ENCODE measurements at places on chromosomes 7 and 10.
A peak's percentile ranks its signal among the peaks of the same experiment; 100 is the strongest.

DNA sequence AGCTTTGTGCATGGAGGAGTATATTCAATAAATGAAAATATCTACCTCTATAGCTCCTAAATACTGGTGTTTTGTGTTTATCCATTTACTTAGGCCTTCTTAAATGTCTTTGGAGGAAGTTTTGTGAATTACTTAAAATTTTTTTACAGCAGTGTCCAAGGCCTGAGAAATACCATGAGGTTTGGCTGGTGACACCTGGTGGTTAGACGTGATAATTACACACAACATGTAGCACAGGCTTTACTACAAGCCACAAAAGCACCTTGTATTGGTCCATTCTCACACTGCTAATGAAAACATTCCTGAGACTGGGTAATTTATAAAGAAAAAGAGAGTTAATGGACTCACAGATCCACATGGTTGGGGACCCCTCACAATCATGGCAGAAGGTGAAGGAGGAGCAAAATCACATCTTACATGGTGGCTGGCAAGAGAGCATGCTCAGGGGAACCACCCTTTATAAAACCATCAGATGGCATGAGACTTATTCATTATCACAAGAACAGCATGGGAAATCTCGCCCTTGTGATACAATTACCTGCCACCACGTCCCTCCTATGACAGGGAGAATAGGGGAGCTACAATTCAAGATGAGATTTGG, 20.6 kb downstream of the HYAL4 start:
- DNase-seq = no peak
- no peaks in the 10 kb centered on the region for H3K36me3 ChIP-seq

GRCh38 chr7:101121991-101122932, 4.6 kb upstream of the SERPINE1 start:
- H3K4me1 ChIP-seq = peaks cover 60% of the 10 kb centered on the region
- H3K27ac ChIP-seq = peak overlapping the region; percentile 89
- H3K36me3 ChIP-seq = no peaks in the 10 kb centered on the region
- DNase-seq = no peak

DNA sequence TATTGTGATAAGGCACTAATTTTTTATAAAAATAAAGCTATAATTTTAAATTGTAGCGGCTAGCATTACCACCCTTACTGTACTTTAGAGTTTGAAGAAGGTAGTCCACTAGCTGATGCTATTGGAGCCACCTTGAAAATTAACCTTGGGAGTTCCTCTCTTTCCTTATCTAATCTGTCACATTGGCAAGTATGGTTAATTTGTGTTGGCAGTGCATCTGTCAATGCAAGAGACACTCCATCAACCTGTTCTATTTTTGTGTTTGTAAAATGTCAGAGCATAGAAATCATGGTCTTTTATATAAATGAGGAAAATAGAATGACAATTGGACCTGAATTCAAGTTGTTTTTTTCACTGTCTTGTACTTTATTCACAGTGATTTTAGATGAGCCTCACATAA, 20.5 kb downstream of the GLCCI1 start:
- H3K4me1 ChIP-seq = no peaks in the 10 kb centered on the region
- DNase-seq = no peak
- H3K27me3 ChIP-seq = no peaks in the 10 kb centered on the region
- no peaks in the 10 kb centered on the region for H3K36me3 ChIP-seq
- no peak overlapping the region for H3K4me3 ChIP-seq

GRCh38 chr7:27753863-27754262, 13.9 kb downstream of the TAX1BP1 start:
- H3K27me3 ChIP-seq = no peaks in the 10 kb centered on the region
- peaks cover 24% of the 10 kb centered on the region for H3K36me3 ChIP-seq
- no peak overlapping the region for H3K4me3 ChIP-seq
- peaks cover 1% of the 10 kb centered on the region for H3K4me1 ChIP-seq

DNA sequence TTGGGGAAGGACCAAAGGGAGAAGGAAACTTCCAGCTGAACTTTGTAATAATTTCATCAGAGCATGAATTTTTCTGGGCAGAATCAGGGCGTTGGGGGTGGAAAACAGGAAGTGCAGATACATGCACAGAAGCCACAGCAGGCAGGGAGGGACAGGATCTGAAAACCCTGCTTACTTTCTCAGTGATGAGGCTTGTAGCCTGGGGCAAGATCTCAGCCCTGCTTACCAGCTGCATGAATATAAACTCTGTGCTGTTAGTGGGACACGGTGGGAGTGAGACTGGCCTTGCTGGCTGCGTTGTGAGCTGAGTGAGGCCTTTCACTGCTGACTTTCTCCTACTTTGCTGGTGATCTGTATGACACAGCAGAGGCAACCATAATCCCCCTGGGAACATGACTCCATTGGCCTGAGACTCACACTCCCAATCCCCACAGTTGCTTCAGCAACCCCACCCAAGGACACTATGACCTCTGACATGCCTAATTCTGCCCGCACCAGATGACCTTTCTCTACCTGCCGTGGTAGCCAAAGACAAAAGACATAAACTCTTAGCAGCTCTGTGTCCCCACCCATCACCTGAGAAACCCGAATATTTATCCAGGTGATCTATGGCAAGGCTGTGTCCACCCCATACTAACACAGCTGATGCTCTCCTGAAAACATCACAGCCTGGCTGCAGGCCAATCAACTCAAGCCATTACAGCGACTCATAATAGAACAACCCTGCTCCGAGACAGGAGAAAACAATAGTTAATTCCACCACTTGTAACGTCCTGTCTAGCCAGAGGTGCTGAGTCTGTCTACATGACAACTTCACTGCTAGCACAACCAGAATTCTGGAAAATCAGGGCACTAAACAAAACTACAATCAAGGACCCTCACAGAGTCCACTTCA, 190.7 kb upstream of the CHRM2 start:
- no peaks in the 10 kb centered on the region for H3K4me1 ChIP-seq
- H3K4me3 ChIP-seq = no peak overlapping the region
- no peaks in the 10 kb centered on the region for H3K36me3 ChIP-seq
- DNase-seq = no peak
- H3K27ac ChIP-seq = no peak overlapping the region

- peak overlapping the region; percentile 99 for H3K4me3 ChIP-seq
- no peaks in the 10 kb centered on the region for H3K36me3 ChIP-seq
- no peak for DNase-seq
- H3K27me3 ChIP-seq = no peaks in the 10 kb centered on the region
Observed at GRCh38 chr10:110009736-110010475, 2.1 kb downstream of the ADD3 start.

DNA sequence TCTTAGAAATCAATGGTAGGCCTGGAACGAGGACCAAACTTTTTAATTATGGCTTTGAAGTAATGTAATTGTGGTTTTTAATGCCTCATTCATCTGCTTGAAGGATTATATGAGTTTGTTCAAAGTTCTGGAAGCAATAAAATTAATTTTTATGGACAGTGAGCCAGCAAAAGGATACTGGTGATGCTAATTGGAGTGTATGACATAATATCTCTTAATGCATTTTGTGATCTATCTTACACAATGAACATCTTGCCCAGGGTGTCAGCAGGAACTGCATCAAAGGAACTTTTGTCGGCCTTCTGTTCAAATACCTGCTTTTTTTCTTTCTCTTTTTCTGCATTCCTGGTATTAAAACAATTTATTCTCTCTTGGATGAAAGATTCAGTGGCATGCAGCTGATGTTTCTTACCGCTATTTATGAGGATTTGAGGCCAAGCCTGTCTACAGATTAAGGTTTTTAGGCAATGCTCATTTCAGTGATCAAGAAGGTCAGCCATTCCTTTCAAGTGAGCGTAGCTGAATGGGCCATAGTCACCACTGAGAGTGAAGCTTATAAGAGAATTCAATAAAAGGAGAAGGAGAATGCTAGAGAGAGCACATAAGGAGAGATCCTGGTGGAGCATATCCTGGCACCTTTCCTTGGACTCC, 974.8 kb downstream of the SORCS3 start:
- H3K27me3 ChIP-seq = no peaks in the 10 kb centered on the region
- H3K36me3 ChIP-seq = no peaks in the 10 kb centered on the region
- no peak overlapping the region for H3K27ac ChIP-seq
- no peaks in the 10 kb centered on the region for H3K4me1 ChIP-seq
- H3K4me3 ChIP-seq = no peak overlapping the region

DNA sequence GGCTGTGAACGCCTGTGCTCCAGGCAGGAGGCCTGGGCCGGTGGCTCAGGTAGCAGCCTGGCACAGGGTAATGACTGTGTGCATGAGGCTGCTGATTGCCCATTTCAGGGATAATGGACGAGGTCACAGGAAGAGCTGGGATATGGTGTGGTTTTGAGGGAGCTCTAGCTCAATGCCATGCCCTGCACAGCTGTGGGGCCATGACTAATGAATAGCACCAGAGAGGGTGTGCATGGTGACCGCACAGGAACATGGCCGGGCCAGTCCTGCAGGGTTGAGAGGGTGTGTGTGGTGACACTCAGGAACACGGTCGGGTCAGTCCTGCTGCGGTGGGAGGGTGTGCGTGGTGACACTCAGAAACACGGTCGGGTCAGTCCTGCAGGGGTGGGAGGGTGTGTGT, 21.8 kb downstream of the NKX6-2 start:
- H3K4me1 ChIP-seq = no peaks in the 10 kb centered on the region
- DNase-seq = no peak
- peaks cover 20% of the 10 kb centered on the region for H3K36me3 ChIP-seq
- H3K4me3 ChIP-seq = no peak overlapping the region

DNA sequence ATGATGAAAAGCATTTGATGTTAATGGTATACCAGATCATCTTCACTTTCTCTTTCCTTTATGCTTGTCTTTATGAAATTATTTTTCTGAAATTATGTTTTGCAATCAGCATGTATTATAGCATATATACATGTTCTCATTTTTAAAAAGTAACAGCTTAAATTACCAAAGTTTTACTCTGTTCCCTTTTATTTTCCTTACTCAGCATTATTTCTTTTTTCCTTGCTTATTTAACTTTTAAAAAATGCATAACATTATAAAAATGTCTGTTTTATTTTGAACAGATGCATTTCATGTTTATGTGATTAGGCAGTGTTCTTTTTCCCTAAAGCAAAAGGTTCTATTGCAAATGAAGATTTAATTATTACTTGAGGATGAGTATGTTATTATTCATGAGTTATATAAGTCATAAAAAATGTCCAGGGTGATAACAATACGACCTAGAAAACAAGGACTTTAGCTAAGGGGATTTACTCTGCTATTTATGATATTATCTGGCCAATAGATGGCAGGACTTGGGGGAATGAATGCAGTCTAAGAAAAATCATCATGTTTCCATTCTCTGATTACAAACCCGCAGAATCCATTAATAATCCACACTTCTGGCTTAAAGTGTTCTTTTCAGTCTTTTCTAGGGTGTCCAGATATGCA, 38.5 kb downstream of the CABCOCO1 start:
- no peaks in the 10 kb centered on the region for H3K27me3 ChIP-seq
- no peaks in the 10 kb centered on the region for H3K4me1 ChIP-seq

GRCh38 chr7:107180378-107180777, 11.6 kb downstream of the HBP1 start:
- H3K4me1 ChIP-seq = peaks cover 66% of the 10 kb centered on the region
- no peak for DNase-seq
- H3K36me3 ChIP-seq = no peaks in the 10 kb centered on the region
- H3K27me3 ChIP-seq = no peaks in the 10 kb centered on the region

DNA sequence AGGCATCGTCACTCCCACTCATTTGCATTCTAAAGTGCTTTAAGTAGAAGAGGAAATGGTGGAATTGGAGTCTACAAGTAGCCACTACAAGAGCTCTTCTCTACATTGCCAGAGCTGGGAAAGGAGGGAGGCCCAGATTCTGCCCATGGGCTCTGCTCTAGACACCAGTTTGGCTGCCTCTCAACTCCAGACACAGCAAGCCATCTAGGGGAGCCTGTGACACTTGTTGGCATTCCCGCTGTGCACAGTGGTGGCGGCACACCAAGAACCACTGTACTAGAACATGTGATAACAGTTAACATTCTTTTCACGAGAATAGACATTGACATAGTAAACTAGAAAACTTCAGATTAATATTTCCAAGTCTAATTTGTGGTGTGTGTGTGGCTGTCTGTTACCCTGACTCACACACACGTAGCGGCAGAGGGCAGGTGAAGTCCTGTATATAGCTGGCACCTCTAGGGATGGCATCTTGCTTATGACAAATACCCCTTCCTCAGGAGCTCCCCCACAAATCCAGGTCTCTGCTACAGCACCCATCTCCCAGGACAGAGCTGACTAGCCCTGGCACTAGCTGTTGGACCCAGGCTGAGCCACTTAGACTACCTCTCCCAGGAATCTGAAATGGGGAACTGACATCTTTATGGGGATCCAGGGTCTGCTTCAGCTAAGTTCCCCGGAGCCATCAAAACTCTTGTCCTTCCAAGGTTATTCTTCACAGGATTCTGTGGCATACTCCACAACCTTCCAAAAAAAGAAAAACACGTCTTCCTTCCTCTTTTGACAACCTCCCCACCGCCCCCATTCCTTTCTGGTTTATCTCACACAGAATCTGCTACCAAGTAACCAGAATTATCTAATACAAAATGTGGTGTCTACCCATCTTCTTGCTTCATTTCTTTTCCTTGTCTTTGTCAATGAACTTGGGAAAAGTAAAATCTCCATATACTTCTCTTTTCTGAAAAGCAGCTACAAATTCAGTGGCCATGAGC, 54.7 kb upstream of the MRLN start:
- no peaks in the 10 kb centered on the region for H3K36me3 ChIP-seq
- H3K4me3 ChIP-seq = no peak overlapping the region
- DNase-seq = no peak
- H3K4me1 ChIP-seq = peaks cover 20% of the 10 kb centered on the region

GRCh38 chr10:57694956-57695608, 572.6 kb downstream of the IPMK start:
- H3K27ac ChIP-seq = no peak overlapping the region
- peaks cover 4% of the 10 kb centered on the region for H3K4me1 ChIP-seq
- no peaks in the 10 kb centered on the region for H3K36me3 ChIP-seq
- H3K27me3 ChIP-seq = no peaks in the 10 kb centered on the region

DNA sequence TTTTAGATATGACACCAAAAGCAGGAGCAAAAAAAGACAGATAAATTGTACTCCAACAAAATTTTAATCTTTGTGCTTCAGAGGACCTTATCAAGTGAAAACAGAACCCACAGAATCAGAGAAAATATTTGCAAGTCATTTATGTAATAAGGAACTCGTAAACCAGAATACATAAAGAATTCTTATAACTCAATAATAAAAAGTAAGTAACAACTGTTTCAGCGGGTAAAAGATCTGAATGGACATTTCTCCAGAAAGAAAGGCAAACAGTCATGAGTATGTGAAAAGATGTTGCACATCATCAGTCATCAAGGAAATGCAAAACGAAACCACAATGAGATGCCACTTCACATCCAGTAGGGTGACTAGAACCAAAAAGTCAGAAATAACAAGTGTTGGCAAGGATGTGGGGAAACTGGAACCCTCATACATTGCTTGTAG, 167.7 kb upstream of the KCTD7 start:
- H3K4me3 ChIP-seq = no peak overlapping the region
- H3K27ac ChIP-seq = no peak overlapping the region

- H3K4me1 ChIP-seq = peaks cover 12% of the 10 kb centered on the region
- H3K36me3 ChIP-seq = no peaks in the 10 kb centered on the region
- H3K4me3 ChIP-seq = no peak overlapping the region
Observed at GRCh38 chr10:50316695-50317648, 65.7 kb upstream of the ASAH2 start.
